Natural killer cell treated with Interleukin-12 subunit alpha and Interleukin-12 subunit beta and Interleukin-15 and Interleukin-18, amount 100 ng/mL, for 72 hours (primary cell): ENCODE measurements at places on chromosomes 5 and 9. TPM values are rescaled to one million over a fixed set of nuclear protein-coding genes. Genes with fewer than 3 reads are reported as not detected.

FAM221B gene
- total RNA-seq: not detected

ADAMTS19 gene
- not detected for total RNA-seq

FSTL4 gene
- total RNA-seq: not detected

HTR1A gene
- not detected for total RNA-seq

PCDHB7 gene
- not detected for total RNA-seq

SPATA6L gene
- 2.6 TPM for total RNA-seq

CCDC192 gene
- not detected for total RNA-seq

GLT6D1 gene
- not detected for total RNA-seq

PCDHGB6 gene
- 0.89 TPM for total RNA-seq

GPR151 gene
- not detected for total RNA-seq

PCSK1 gene
- not detected for total RNA-seq

NOTCH1 gene
- total RNA-seq: 57.3 TPM

CA9 gene
- not detected for total RNA-seq

FOXD4L4 gene
- not detected for total RNA-seq

SMC2 gene
- total RNA-seq: 34.4 TPM

CNTNAP3B gene
- total RNA-seq: not detected

ENHO gene
- total RNA-seq: not detected

VCAN gene
- 0.57 TPM for total RNA-seq

PAPPA gene
- not detected for total RNA-seq

TRUB2 gene
- total RNA-seq: 28.4 TPM

B4GALT1 gene
- total RNA-seq: 90.6 TPM

GAS1 gene
- 0.48 TPM for total RNA-seq

ADAM19 gene
- total RNA-seq: 358 TPM

INSL6 gene
- total RNA-seq: not detected

PBX3 gene
- total RNA-seq: 40.2 TPM

CDC25C gene
- 14.0 TPM for total RNA-seq

AQP3 gene
- total RNA-seq: 1.9 TPM

SLCO6A1 gene
- total RNA-seq: not detected

RNF208 gene
- 1.9 TPM for total RNA-seq

OR1J4 gene
- not detected for total RNA-seq

PCDHB13 gene
- total RNA-seq: 0.10 TPM

RPL12 gene
- total RNA-seq: 1,282 TPM

SLC22A4 gene
- total RNA-seq: 0.93 TPM

ERCC8 gene
- total RNA-seq: 8.9 TPM

SNCAIP gene
- not detected for total RNA-seq
